ENCODE measurements at places on chromosomes 1 and 21.

DNA sequence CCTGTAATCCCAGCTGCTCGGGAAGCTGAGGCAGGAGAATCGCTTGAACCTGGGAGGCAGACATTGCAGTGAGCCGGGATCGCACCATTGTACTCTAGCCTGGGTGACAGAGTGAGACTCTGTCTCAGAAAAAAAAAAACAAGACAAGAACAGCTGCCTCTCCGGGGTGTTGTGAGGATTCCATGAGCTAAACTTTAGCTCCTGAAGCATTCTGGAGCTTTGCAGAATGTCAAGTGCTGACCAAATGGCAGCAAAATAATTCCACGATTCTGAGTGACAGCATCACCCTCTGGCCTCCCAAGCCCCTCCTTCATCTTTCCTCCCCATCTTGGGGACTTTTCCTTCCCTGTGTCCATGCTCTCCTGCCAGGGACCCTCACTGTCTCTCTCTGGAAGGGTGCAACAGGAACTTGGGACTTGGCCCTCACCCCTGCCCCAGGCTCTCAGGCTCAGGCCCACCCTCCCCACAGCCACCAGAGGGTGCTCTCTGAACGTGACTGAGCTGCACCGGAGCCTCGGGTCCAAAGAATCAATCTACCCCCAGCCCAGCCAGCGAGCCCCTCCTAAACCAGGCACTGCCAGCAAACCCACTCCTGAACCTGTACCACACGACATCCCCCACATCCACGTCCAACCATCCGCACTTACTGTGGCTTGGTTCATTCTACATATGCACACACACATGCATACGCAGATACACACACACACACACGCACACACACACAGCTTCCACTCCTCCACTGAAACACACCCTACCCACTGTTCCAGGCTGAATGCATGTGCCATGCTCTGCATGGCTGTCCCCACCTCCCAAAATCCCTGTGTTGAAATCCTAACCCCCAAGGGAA is 45.7 kb downstream of the ACOT7 start:
- DNase-seq = no peak

- DNase-seq = peak; percentile 25
These were observed 19.3 kb downstream of the AHCYL1 start for GRCh38 chr1:110003747-110004428.

DNA sequence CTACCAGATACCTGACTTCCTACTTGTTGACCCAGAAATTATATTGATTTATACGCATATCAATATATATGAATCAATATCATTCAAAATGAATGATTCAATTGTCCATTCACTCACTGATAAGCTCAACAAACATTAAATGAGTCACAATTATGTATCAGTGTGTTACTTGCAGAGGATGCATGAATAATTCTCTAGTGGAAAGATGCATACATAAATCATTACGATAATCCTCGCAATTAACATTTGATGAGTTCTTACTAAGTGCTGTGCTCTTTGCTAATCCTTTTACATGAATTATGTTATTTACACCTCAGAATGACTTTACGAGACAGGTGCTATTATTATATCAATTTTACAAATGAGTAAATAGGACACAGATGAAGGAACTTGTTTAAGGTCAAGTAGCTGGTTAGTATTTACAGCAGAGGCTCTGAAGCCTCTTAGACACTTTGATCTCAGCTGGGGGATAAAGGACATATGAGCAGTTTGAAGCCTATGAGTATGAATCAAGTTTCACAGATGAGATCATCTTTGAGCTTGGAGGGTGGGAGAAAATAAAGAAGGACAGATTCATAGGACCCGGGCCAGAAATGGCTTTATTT is 112.8 kb upstream of the ADAMTS5 start:
- no peak for DNase-seq

GRCh38 chr1:5769146-5769545 is 223.1 kb downstream of the NPHP4 start:
- no peak for DNase-seq

DNA sequence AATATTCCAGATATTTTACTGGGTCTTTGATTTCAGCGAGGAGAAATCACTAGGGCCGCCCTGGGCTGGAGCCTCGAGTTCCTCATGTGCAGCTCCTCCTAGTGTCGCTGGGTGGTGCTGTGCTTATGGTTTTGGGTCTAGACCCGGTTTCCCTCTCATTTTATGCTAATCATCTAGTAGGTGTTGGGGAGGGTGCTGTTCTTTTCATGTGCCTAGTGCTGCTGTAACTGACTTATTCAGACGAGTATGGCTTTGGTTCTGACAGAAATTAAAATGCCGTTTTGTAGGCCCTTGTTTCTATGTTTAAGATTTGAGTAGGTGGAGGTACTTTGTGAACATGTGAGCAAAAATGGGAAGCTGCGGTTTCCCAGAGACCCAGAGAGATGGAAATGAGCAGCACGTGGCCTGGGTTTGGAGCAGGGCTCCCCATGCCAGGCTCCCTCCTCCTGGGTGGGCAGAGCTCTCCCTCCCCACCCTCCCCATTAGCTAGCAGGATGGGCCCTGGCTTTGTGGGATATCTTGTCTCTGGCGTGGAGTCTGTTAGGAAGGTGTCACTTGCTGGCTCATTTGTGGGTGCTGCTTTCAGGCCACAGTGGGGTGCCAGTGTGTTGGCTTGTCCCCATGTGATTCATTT is 74.0 kb upstream of the GPR88 start:
- peak; percentile 51 for DNase-seq

DNA sequence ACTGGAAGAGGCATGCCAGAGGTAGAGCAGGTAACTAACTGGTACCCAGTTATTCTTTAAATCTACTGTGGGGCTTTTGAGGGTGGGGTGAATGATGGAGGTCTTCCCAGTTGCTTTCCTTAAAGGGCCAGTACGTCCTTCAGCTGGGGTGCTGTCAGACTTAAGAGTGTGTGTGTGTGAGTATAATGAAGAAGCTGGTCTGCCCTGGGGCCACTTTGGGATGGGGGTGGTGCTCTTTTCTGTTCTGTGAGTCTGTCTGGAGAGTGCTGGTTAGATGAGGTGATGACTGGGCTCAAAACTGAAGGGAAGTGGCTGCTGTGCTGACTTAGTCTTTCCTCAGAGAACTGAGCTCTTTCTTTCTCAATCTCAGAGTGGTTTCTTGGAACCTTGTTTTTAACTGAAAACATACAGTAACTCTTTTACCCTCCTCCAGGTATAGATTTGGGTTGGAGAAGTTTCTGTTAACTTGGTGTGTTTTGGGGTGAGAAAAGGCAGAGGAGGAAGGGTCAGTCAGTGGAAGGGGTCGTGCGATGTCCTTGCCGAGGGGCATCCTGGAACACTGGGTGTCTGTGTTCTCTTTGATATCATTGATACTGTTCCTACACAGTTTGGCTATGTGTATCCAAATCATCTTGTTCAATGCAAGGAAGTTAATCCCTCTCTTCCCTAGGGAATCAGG is 746 bp downstream of the MACF1 start:
- DNase-seq = no peak

All from GM12864 (cell line).